ENCODE measurements at places on chromosomes 6 and 20.

DNA sequence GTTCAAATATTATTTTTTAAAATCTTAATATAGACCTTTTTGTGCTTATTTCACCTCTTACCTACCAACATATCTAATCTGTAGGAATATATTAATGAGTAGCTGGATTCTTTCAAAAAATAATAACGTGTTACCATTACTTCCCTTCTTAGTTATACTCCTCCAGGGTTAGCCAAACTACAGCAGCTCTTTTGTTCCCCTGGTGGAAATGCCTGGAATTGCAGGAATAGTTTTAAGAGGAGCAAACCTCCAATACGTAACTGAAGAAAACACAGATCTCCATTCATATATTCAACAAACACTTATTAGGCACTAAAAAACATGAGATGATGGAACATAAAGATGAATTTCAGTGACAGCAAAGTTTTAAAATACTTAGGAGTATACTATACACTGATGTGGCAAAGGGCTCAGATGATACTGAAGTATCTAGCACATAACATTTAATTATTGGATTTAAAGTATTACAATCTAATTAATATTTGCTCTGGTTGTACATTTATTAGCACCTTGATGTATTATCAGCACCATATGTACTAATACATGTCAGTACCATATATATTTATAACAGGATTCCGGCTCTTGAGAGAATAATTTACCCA is 78.3 kb downstream of the TBX18 start:
- peak; percentile 5 for DNase-seq

- DNase-seq = no peak
These were observed 116.8 kb downstream of the CDC5L start for GRCh38 chr6:44504301-44504791.

- DNase-seq = peak; percentile 74
These were observed 59.7 kb upstream of the EEF1A1 start for GRCh38 chr6:73580247-73581149.

DNA sequence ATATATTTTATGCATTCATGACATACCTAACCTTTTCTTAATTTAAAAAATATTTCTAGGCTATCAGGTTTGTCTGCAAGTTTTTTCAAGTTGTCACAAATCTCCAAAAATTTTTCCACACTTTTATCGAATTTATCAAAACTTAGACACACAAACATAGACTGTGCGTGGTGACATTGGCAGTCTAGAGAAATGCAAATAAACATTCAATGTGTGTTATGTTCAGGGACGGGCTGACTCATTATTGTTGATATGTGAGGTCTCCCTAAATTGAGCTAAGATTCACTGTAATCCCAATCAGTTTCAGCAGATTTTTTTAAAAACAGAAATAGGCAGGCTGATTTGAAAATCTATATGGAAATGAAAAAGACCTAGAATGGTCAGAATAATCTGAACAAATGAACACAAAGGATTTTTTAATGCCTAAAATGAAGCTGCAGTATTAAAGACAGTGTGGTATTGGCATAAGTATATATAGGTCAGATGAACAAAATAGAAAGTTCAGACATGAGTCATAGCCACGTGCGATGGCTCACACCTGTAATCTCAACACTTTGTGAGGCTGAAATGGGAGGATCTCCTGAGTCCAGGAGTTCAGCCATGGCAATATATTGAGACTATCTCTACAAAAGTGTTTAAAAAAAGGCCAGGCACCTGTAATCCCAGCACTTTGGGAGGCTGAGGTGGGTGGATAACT is 19.2 kb downstream of the BLTP3A start:
- no peak for DNase-seq

DNA sequence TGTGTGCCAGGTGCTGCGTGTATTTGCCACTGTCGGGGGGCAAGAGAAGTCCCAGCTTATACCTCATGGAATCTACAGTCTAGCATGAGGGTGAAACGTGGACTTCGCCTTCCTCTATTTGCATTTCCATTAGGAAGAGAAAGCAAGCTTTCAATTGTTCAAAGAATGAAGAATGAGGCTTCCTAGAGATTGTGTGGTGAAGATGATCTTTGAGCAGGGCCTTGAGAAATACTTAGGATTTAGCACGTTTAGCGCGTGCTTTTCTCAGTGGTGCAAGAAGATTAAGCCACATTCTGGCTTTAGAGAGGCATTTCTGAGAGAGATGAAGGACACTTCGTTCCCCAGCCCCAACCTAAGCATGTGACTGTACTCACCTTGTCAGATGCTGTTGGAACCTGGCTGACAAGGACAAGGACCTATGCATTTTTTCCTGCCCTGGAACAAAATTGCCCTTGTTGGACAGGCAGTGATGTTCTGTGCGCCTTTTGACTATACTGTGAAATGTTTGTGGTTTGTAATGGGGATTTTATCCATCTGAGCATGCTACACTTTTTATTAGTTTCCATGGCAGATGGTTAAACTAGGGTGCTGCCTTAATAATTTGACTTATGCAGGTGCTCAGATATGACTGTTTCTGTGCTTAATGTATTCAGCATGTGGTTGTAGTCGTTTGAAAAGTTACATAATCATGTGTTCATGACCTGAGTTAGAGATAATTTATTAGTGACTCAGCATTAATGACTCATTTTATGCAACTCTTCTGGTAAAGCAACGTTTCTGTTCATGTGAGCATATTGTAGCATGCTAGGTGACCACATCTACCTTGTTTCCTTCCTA is 10.7 kb downstream of the TULP4 start:
- DNase-seq = peak; percentile 62

GRCh38 chr20:51175724-51176123 is 152.8 kb upstream of the KCNG1 start:
- no peak for DNase-seq
